Stimulated activated CD4-positive, alpha-beta T cell treated with anti-CD3 and anti-CD28 coated beads, Interleukin-12 subunit alpha, Interleukin-12 subunit beta, amount 100 ng/mL, for 4 hours (primary cell): ENCODE measurements at places on chromosomes 12 and 14.

- no peak for DNase-seq
These were observed 19.5 kb upstream of the GAS2L3 start for GRCh38 chr12:100553936-100554335.

GRCh38 chr12:53575502-53576249, 50.5 kb downstream of the ATF7 start:
- DNase-seq: no peak

DNA sequence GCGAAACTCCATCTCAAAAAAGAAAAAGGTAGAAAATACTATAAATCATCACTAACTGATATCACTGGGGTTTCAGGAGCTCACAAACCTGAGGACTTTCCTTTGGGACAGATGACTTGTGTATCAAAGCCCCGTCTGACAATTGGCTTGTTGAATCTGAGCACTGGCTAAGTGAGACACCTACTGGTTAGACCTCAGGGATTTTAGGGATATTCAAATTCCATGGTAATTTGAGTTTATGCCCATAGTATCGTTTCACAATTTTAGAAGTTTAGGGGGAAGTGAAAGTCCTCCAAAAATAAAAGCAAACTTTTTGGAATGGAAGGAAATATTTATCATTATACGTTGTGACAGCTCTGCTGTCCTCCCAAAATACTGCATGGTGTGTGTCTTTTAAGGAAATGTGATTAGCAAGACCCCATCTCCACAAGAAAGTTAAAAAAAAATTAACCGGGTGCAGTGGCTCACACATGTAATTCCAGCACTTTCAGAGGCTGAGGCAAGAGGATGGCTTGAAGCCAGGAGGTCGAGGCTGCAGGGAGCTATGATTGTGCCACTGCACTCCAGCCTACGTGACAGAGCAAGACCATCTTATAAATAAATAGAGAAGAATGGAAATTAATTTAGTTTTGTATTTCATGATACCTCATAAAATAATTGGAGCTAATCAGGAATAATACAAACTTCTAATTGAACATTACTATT, 49.2 kb downstream of the FBXL14 start:
- DNase-seq: no peak

- DNase-seq: no peak
These were observed 7.3 kb downstream of the SMIM10L1 start for GRCh38 chr12:11178250-11178649.

- DNase-seq: no peak
These were observed 40.6 kb downstream of the ANO2 start for GRCh38 chr12:5904441-5904840.

DNA sequence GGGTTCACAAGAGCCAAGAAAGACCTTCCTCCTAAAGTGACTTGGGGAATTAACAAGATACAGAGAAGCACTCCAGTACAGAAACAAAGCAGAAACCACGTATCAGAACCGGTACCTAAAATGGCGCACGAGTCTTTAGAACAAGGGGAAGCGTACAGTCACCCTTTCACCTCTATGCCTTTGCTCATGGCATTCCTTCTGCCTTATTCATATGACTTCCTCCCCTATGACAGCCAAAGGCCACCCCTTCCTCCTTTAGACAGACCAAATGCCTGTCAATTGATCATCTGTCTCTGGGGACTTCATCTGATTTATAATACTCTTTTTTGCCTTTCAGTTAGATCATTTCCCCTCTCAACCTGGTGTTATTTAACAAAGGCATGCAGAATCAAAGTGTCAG, 89.5 kb upstream of the OSBPL8 start:
- no peak for DNase-seq
